ENCODE measurements at places on chromosomes 5 and 9.

DNA sequence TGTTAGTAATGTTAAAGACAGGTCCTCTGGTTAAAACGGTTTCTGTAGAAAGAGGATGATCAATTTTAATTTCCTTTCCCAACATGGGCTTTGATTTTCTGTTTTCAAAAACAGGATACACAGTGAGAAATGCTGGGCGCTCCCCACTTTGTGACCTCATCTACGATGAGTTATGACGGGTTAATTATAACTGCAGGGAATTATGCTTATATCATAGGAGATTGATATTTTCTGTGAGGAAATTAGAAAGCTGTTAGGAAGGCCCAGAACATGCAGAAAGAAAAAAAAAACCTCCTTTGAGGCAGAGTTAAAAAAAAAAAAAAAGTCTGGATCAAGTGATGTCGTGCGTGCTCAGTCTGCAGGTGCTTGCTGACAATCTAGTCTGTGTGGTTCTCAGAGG, 176.8 kb upstream of the OTULINL start:
- no peak for DNase-seq

DNA sequence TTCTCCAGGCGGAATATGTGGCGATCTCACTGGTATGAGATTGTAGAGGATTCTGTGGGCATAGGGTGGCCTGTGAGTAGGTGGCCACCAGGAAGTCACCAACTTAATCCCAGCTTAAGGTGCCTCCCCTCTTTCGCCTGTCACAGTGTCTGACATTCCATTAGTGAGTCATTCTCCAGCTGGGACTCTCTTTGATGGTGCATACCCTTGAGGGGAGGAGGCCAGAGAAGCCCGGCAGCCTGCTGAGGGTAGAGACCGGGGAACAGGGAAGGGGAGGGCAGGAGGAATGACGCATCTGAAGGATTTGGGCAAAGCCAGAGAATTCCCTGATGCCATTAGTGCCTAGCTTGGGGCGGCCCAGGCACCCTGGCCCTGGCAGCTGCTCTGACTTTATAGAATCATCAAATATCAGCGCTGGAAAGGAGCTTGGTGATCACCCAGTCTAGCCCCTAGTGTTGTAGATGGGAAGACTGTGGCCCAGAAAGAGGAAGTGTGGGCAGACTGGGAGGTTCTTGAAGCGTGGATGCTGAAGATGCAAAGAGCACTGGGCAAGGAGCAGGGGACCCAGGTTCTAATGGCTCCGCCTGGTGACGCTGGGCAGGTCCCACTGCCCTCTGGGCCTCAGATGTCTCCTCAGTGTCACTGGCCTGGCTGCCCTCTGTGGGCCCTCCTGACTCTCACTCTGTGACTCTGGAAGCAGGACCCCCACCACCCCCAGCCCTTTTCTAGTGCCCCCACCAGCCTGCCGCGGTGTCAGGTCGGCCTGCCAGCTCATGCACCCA, 41.4 kb downstream of the DAB2IP start:
- DNase-seq = no peak

GRCh38 chr9:29183971-29184370, 1610.7 kb upstream of the C9orf72 start:
- no peak for DNase-seq

DNA sequence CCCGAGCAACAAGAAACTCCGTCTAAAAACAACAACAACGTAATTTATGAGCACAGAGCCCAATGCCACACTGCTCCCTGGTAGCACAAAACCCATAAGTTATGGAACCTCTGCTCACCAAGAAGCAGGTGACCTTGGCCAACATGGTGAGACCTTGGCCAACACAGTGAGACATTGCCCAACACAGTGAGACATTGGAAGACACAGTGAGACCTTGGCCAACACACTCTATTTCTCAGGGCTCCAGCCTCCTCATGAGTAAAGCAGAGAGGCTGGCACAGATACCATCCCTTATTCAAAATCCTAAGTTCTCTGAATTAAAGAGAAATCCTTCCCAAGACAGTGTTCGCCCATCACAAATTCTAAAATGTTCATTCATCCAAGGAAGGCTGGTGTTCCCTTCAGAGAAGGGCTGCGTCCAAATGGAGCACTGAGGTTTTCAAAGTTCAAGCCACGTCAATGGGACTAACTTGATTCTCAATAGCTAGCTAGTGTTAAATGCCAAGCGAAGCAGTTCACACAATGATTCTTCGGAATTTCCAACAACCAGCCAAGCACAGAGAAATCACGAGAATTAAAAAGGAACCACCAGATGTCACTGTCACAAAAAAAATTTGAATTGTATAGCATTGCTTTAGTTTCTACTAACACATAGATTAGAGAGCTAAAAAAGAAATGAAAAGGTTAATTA, 29.5 kb downstream of the TTC39B start:
- no peak for DNase-seq

DNA sequence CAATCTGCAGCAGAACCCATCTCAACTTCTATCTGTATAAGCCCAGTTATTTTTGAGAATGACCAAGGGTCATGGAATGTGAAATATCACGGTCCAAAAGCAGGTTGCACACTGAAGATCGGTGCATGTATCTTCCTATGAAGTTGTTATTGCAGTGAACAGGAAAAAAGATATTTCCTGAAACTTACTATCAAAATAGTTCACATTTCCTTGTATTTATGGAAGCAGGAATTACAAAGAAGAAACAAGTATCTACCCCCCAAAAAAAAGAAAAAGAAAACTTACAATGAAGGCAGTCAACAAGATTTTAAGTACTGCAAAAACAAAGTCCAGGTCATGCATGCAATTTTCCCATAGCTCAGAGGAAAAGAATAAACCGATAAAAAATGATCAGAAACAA, 70.0 kb downstream of the MPDZ start:
- no peak for DNase-seq

Data from C1 segment of cervical spinal cord (tissue), 14 donors.